ENCODE measurements at places on chromosomes 12 and 14. TPM values are rescaled to one million over a fixed set of nuclear protein-coding genes. Genes with fewer than 3 reads are reported as not detected.

- peaks cover 6% of the 10 kb centered on the region for H3K27me3 ChIP-seq
- no peaks in the 10 kb centered on the region for H3K36me3 ChIP-seq
- no peak overlapping the region for H3K4me3 ChIP-seq
- H3K4me1 ChIP-seq = no peaks in the 10 kb centered on the region
- DNase-seq = no peak
Observed at GRCh38 chr12:123805173-123805572, 43.1 kb downstream of the DNAH10 start.

- peak overlapping the region; percentile 41 for H3K4me3 ChIP-seq
- H3K27ac ChIP-seq = no peak overlapping the region
- H3K4me1 ChIP-seq = peaks cover 39% of the 10 kb centered on the region
Observed at GRCh38 chr12:124457287-124458219, 109.9 kb downstream of the NCOR2 start.

DNA sequence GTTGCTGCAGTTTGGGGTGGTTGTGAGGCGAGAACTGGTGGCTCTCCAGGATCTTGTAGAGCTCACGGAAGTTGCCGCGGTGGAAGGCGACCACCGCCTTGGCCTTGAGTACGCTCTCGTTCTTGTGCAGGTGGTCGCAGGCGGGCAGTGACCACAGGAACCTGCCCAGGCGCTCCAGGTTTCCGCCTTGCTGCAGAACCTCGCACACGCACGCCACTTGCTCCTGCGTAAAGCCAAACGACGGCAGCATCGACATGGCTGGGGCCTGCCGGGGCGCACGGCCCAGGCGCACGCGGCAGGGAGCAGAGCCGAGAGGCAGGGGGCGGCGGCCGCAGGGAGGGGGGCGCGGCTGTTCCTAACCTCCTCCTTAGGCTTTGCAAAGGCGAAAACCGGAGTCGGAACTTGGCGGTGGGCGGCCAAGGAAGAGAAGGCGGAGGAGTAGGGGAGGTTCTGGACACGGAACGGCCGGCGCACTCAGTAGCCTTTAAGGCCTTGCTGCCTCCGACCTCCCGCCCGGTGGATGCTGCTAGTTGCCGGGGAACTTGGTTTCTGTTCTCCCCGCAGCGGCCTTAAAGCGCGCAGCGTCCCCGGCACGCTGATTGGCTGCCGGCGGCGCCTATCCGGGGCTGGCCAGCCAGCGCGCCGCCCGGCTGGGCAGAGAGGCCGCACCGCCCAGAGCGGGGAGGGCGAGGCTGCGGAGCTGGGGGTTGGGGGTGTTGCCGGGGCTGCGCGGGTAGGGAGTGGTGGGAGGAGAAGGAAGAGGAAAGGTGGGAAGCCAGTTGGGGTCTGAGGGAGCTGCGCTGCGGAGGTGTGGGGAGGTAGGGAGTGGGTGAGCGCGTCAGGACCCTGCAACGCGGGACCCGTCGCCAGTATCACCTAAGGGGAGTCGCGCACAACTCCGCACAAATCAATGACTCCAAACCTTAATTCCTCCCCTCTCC lies at the start of gene SIX1:
SIX1 (minus strand) TSS at position 544 of the 941 bp plus-strand sequence; CDS start at position 256, 288 bp downstream.
- DNase-seq = no peak
- peak within 1 kb of the TSS; percentile 48 for H3K4me3 ChIP-seq
- no peaks in the 10 kb centered on the region for H3K36me3 ChIP-seq
- peaks cover 86% of the 10 kb centered on the region for H3K27me3 ChIP-seq
- no peak within 1 kb of the TSS for H3K27ac ChIP-seq

Gene TULP3
- total RNA-seq = 4.1 TPM

Gene FBLN5
- 1.6 TPM for total RNA-seq

Data from activated naive CD4-positive, alpha-beta T cell treated with anti-CD3 and anti-CD28 coated beads for 36 hours (primary cell).